RPMI7951 (cell line): ENCODE measurements at places on chromosomes 1 and 21. TPM values are rescaled to one million over a fixed set of nuclear protein-coding genes. Genes with fewer than 3 reads are reported as not detected.

The ADCY10 gene
- total RNA-seq, result under 0.01 and 0.20 TPM in 2 replicates

The MYCL gene
- total RNA-seq, result 0.10 and 0.12 TPM in 2 replicates

The NPHS2 gene
- total RNA-seq, result not detected in 2 replicates

The RNF223 gene
- not detected in 2 replicates for total RNA-seq

The HSF2BP gene
- total RNA-seq, result 0.49 and 0.96 TPM in 2 replicates

The SLAMF8 gene
- 1.5 and 2.6 TPM in 2 replicates for total RNA-seq

The GFI1 gene
- 0.12 and 0.20 TPM in 2 replicates for total RNA-seq

The GBP4 gene
- 0.60 and 0.78 TPM in 2 replicates for total RNA-seq

The MNDA gene
- total RNA-seq, result not detected in 2 replicates

The RGS21 gene
- total RNA-seq, result not detected in 2 replicates

The OR6N1 gene
- total RNA-seq, result not detected in 2 replicates

The VTCN1 gene
- not detected in 2 replicates for total RNA-seq

The KISS1 gene
- 5.0 and 7.0 TPM in 2 replicates for total RNA-seq

The FNDC10 gene
- 3.4 and 3.6 TPM in 2 replicates for total RNA-seq

The HMCN1 gene
- 2.8 and 4.9 TPM in 2 replicates for total RNA-seq

The GBP6 gene
- not detected in 2 replicates for total RNA-seq

The EPHA8 gene
- total RNA-seq, result not detected in 2 replicates

The AIM2 gene
- total RNA-seq, result 13.9 and 15.5 TPM in 2 replicates

The GRIK3 gene
- total RNA-seq, result not detected in 2 replicates

The CRP gene
- not detected in 2 replicates for total RNA-seq

The MCOLN2 gene
- 2.3 and 2.5 TPM in 2 replicates for total RNA-seq

The CKS1B gene
- total RNA-seq, result 344 and 400 TPM in 2 replicates

The ITLN2 gene
- total RNA-seq, result not detected in 2 replicates

The KCNC4 gene
- total RNA-seq, result 0.84 and 2.0 TPM in 2 replicates

The UAP1 gene
- total RNA-seq, result 74.6 and 79.7 TPM in 2 replicates
